Ovary (tissue), 10 donors: ENCODE measurements at places on chromosomes 12 and 14. TPM values are rescaled to one million over a fixed set of nuclear protein-coding genes. Genes with fewer than 3 reads are reported as not detected.

- H3K27me3 ChIP-seq: no peaks in the 10 kb centered on the region
- H3K36me3 ChIP-seq: no peaks in the 10 kb centered on the region
- H3K27ac ChIP-seq: no peak overlapping the region
- H3K4me1 ChIP-seq: no peaks in the 10 kb centered on the region
- H3K4me3 ChIP-seq: no peak overlapping the region
Observed at GRCh38 chr12:104756901-104757300, 201.2 kb downstream of the SLC41A2 start.

DNA sequence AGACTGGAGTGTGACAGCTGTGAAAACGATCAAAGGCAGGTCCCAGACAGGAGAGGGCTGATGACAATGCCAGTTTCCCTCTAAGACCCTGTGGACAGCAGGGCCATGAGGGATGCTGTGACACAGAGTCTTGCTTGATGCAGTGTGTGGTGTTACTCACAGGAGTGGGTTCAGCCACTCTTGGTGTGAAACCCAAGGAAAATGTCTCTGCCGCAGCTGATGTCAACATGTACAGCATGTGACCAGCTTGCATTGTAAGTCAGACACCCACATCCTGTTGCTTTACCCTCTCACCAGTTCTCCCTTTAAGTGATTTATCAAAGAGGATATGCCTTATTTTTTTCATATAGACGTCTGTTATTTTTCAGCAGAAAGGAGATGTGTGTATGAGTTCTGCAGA, 268.6 kb downstream of the BTG1 start:
- DNase-seq: no peak
- no peaks in the 10 kb centered on the region for H3K4me1 ChIP-seq
- no peaks in the 10 kb centered on the region for H3K27me3 ChIP-seq
- no peak overlapping the region for H3K4me3 ChIP-seq
- H3K27ac ChIP-seq: no peak overlapping the region

The IL26 gene
- not detected for polyA plus RNA-seq

GRCh38 chr12:132458846-132459641, 30.9 kb upstream of the FBRSL1 start:
- no peaks in the 10 kb centered on the region for H3K36me3 ChIP-seq
- no peak for DNase-seq
- H3K27ac ChIP-seq: no peak overlapping the region
- no peaks in the 10 kb centered on the region for H3K27me3 ChIP-seq

DNA sequence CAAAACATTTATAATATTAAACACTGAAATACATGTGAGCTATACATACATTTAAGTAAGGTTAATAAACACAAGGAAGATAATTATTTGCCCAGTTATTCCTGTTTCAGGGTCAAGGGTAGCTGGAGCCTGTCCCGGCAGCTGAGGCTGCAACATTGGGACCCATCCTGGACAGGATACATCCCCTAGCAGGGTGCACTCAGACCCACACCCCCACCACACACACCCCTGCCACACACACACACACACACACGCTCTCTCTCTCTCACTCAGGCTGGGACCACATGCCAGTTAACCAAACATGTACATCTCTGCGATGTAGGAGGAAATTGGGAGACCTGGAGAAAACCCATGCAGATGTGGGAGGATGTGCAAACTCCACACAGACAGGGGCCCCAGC, 112.6 kb upstream of the TMCC3 start:
- no peaks in the 10 kb centered on the region for H3K27me3 ChIP-seq
- peaks cover 3% of the 10 kb centered on the region for H3K4me1 ChIP-seq
- H3K27ac ChIP-seq: no peak overlapping the region
- no peaks in the 10 kb centered on the region for H3K36me3 ChIP-seq
- no peak overlapping the region for H3K4me3 ChIP-seq
- DNase-seq: no peak

The ANKRD13A gene
- 53.4 TPM for polyA plus RNA-seq
